ENCODE measurements at places on chromosomes 3 and 15.

GRCh38 chr15:71971905-71972304, 146.0 kb downstream of the MYO9A start:
- DNase-seq, result no peak

GRCh38 chr15:25793354-25794050, 69.6 kb downstream of the ATP10A start:
- DNase-seq, result no peak

GRCh38 chr3:69330891-69331400, 54.9 kb downstream of the FRMD4B start:
- DNase-seq, result no peak

GRCh38 chr3:88785841-88786240, 321.6 kb upstream of the EPHA3 start:
- DNase-seq, result no peak

GRCh38 chr3:40985195-40985594, 214.1 kb upstream of the CTNNB1 start:
- no peak for DNase-seq
